ENCODE measurements at places on chromosomes 2 and 18.

DNA sequence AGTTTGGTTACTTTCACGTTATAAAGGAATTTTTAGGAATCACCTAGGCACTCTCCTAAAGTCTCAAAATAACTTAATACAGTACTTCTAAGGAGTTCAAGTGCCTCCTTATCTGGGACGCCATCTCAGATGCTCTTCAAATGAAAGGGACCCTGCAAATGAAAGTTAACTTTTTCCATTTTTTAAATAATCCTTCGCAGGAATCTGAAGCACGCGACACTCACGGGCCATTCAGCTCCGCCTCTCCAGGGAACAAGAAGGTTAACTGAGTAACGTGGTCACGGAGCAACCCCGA is 537 bp upstream of the ZC3H15 start:
- DNase-seq: no peak

DNA sequence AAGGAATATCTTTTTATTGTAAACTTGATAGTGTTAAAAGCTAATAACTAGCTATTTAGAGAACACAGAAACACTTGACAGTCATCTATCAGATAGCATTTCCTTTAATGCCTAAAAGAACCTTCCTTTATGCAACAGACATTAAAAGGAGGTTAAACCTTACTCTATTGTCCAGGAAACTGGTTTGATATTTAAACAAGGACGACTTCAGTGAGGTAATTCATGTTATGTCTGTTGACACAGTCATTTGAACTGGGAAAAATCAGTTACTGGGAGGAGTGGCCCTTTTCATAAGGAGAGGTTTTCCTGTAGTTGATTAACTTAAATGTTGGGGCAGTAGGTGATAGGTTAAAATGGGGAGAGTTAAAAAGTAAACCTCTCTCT is 6.7 kb downstream of the TGIF1 start:
- DNase-seq: no peak

- no peak for DNase-seq
These were observed 28.6 kb upstream of the NEMP2 start for GRCh38 chr2:190563109-190563508.

DNA sequence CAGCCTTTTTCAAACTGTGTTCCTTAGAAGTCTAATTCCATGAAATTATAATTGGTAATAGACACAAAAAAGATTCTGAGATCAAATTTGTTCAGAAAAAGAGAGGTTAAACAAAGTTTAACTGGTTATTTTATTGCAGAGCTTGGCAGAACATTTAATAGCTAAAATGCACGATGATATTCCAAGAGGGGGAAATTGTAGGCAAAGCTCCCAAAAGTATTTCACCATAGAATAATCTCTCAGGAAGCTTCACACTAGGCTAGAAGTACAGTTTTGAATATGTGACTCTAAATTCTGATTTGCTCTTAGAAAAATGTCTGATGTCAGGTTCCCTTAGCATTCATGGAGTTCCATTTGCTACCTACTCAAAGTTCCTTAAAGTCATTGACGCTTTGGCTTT is 292.4 kb upstream of the SETBP1 start:
- no peak for DNase-seq

- no peak for DNase-seq
These were observed 292.7 kb downstream of the BCL11A start for GRCh38 chr2:60260639-60261296.

GRCh38 chr18:26545335-26546123 is 2.8 kb downstream of the KCTD1 start:
- no peak for DNase-seq

DNA sequence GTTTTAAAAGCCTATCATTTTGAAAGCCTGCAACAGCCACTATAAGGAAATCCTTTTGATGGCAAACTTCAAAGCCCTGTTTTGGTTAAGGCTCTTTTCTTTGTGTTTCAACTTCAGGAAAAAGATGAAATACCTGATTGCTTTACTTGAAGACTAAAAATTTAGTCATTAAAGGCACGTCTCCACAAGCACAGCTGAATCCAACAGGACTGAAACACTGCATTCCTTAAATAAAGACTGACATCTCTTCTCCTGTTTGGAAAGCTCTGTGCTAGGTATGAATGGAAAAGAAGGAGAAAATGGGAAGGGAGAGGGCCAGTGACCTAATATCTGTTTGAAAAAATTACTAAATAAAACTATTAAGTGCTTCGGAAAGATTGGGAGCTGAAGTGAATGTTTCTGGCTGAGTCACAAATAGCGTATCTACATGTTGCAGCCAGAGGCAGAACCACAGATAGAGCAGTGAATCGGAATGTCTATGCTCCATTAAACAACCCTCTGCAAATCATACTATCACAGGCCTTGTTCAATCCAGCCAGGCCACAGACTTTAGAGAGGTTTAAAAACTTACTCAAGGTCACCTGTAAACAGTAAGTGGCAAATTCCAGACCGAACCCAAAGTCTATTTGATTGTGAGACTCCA is 21.1 kb upstream of the RALBP1 start:
- DNase-seq: no peak

DNA sequence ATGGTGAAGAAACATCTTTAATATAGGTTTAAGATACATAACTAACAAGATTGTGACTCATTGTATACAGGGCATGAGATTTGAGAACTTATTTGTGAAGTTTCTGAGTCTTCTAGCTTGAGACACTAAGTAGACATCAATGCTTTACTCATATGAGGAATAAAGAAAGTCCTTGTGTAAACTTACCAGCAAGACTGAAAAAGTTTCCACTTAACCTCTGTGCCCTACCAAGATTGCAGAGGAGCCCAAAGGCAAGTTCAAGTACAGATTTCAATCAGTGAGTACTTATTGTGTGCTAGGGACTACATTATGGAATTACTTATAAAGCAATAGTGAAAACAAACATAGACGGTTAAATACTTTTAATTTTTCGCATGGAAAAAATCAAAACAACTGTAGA is 1041.2 kb upstream of the CELF4 start:
- DNase-seq: no peak
